ENCODE measurements at places on chromosomes 5 and 9. TPM values are rescaled to one million over a fixed set of nuclear protein-coding genes. Genes with fewer than 3 reads are reported as not detected.
A peak's percentile ranks its signal among the peaks of the same experiment; 100 is the strongest.

- H3K4me3 ChIP-seq: no peak overlapping the region
- H3K36me3 ChIP-seq: no peaks in the 10 kb centered on the region
- DNase-seq: no peak
Observed at GRCh38 chr5:149452665-149453617, 73.8 kb upstream of the IL17B start.

DNA sequence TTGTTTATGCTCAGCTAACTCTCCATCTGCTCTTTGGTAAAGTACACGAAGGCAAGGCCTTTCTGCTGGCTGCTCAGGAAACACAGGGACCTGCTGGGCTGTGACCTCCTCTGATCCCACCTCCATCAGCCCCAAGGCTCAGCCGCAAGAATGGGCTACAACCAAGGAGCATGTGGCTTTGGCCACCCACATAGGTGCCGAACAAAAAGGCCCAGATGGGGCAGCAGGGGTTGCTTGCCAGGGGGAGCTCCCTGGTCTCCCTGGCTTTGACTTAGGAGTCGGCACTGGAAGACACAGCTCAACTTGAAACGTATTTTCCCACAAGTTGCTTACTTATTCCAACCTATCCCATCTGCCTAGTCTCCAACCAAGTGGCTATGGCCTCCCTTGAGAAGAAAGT, 461.1 kb downstream of the ICE1 start:
- no peaks in the 10 kb centered on the region for H3K36me3 ChIP-seq
- no peaks in the 10 kb centered on the region for H3K4me1 ChIP-seq
- no peak overlapping the region for H3K4me3 ChIP-seq
- no peak overlapping the region for H3K27ac ChIP-seq

- H3K27me3 ChIP-seq: peaks cover 11% of the 10 kb centered on the region
- no peak overlapping the region for H3K4me3 ChIP-seq
- H3K4me1 ChIP-seq: no peaks in the 10 kb centered on the region
- no peak overlapping the region for H3K27ac ChIP-seq
- no peaks in the 10 kb centered on the region for H3K36me3 ChIP-seq
- DNase-seq: no peak
Observed at GRCh38 chr9:136623842-136624183, 38.9 kb upstream of the EGFL7 start.

DNA sequence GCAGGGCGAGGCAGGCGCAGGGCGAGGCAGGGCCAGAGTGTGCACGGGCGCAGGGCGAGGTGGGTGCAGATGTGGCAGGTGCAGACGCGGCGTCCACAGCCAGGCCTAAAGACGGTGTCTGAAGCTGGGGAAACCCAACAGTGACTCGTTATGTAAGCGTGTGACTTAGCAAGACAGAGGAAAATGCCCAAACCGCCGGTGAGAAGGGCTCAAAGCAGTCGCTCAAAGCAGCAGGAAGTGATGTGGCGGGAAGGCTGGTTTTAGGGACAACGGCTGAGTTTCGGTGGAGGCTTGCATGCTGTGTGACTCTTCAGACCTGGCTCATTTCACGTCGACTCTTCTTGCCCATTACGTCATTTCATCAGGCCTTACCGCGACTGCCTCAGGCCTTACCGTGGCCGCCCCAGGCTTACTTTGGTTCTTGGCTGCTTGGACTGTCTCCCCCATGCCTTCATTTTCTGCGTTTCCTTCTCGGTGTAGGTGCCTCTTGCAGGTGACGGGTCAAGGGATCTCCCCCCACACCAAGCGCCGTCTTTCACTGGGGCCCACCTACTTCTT, 50.5 kb upstream of the EXOC3 start:
- peak overlapping the region; percentile 93 for H3K27ac ChIP-seq
- DNase-seq: peak; percentile 94
- H3K36me3 ChIP-seq: peaks cover 6% of the 10 kb centered on the region
- H3K27me3 ChIP-seq: no peaks in the 10 kb centered on the region
- H3K4me3 ChIP-seq: peak overlapping the region; percentile 71
- peaks cover 25% of the 10 kb centered on the region for H3K4me1 ChIP-seq

- no peaks in the 10 kb centered on the region for H3K4me1 ChIP-seq
- H3K27ac ChIP-seq: no peak overlapping the region
- H3K36me3 ChIP-seq: no peaks in the 10 kb centered on the region
Observed at GRCh38 chr9:99712214-99712613, 109.5 kb upstream of the NR4A3 start.

DNA sequence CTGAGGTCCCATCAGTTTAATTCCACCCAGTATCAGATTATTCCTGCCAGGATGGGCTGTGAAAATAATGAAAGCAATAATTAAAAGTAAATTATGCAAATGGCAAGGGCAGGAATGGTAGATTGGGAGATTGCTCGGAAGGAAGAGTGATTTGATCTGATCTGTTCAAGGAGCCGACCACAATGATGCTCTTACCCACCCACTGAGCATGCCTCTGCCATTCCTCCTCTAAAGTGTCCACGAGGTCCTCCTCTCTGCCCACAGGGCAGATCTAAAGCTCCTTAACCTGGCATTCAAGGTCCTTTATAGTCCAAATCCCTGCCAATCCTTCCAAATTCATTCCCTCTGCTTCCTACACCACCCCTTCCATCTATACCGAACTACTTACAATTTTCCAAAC, 147.8 kb downstream of the TTLL11 start:
- no peak for DNase-seq
- no peaks in the 10 kb centered on the region for H3K36me3 ChIP-seq
- no peaks in the 10 kb centered on the region for H3K4me1 ChIP-seq
- H3K4me3 ChIP-seq: no peak overlapping the region
- no peaks in the 10 kb centered on the region for H3K27me3 ChIP-seq
- no peak overlapping the region for H3K27ac ChIP-seq

DNA sequence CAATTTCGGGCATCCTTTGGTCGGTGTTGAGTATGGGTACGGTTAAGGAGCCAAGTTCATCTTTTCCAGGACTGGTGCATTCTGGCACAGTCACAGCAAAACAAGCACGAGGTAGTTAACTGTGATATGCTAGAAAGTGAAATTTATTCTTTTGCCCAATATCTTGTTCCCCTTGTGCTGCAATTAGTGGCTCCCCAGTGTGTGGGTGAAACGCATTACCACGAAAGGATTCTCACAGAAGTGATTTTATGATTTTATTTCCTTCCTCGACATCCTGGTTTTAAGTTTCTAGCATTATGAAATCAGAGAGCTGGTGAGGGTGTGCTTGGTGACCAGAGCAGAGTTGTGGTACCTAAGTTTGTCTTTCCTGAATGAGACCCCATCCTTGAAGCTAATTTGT, 1.5 kb downstream of the FRMPD1 start:
- peaks cover 56% of the 10 kb centered on the region for H3K27me3 ChIP-seq
- H3K4me3 ChIP-seq: no peak overlapping the region

DNA sequence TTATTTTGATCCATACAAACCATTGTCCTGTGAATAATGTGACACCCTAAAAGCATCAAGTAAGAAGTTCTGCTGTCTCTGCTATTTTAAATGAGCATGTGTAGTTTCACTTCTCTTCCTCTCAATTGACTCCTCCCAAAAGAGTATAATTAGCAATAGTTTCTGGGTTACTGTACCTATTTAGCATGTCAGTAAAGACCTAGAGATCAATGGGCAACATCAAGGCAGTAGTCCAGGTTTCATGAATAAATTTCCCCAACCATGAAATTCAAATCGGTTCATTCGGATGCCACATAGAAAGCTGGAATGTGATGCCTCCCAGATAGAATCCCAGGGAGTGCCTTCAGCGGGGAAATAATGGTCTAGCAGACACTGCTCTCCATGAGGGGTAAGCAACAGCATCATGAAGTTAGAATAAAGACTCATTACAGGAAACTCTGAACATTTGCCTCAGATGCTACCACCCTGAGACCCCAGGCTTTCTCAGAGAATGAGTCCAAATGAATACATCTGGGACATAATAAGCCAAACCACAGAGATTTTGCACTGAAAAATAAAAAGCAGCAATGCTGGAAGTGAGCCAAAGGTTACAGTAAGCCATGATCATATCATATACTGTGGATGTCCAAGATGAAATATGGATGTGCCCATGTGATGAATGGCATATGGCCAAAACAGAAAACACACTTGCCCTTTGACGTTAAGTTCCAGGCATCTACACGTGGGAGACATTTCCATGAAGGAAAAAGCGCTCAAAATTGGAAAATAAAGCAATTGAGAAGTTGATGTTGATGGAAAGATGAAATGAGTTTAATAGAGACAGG, 1107.0 kb upstream of the SEMA6A start:
- H3K27ac ChIP-seq: no peak overlapping the region
- H3K27me3 ChIP-seq: no peaks in the 10 kb centered on the region

- no peak for DNase-seq
- no peak overlapping the region for H3K27ac ChIP-seq
- H3K27me3 ChIP-seq: no peaks in the 10 kb centered on the region
Observed at GRCh38 chr5:127963931-127964330, 119.6 kb upstream of the SLC12A2 start.

DNA sequence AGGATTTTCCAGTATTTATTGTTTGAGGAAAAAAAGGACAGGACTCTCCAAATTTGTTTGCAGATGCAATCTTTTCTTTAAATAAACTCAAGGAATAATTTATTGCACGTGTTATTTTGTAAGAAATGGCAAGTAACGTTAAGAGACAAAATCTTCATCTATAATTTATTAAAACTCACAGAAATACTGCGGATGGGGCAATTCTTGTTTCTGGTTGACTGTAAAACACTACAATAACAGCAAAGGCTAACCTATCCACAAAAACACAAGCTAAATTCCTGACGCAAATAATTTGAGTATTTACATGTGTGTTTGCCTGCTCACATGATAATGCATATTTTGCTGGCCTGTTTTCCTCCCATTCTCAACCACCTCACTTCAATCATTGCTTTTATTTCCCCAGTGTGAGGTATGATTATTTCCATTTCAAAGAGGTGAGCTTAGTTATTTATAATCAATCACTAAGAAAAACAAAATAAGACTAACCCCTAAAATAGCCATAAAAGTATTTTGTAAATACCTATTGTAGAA, 619.4 kb downstream of the PDE4D start:
- no peak for DNase-seq
- H3K27ac ChIP-seq: no peak overlapping the region
- H3K27me3 ChIP-seq: peaks cover 18% of the 10 kb centered on the region

GRCh38 chr5:77893225-77893860, 117.2 kb upstream of the TBCA start:
- H3K4me3 ChIP-seq: no peak overlapping the region
- peak; percentile 29 for DNase-seq
- no peaks in the 10 kb centered on the region for H3K27me3 ChIP-seq

GRCh38 chr5:9376363-9377117, 169.3 kb downstream of the SEMA5A start:
- no peak overlapping the region for H3K27ac ChIP-seq
- DNase-seq: no peak
- H3K27me3 ChIP-seq: no peaks in the 10 kb centered on the region
- H3K36me3 ChIP-seq: no peaks in the 10 kb centered on the region
- H3K4me1 ChIP-seq: peaks cover under 1% of the 10 kb centered on the region

DNA sequence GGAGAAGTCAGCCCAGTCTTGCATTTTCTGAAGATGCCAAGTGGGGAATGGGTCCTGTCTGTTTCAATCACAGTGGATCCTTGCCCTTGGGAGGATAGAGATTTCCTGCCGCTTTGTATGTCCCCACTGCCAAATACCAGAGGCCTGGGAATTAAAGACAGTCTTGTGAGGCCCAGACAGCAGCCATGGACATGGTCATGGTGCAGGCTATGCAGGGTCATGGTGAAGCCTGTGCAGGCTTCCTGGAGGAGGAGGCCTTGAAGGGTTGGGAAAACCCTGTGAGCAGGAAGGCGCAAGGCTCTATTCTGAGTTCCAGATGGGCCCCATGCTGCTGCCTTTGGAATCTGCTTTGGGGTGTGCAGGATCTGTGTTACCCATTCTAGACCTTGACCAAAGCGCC, 57.3 kb upstream of the PITX1 start:
- H3K36me3 ChIP-seq: no peaks in the 10 kb centered on the region
- H3K27me3 ChIP-seq: peaks cover 20% of the 10 kb centered on the region
- no peak overlapping the region for H3K27ac ChIP-seq
- H3K4me1 ChIP-seq: no peaks in the 10 kb centered on the region
- no peak overlapping the region for H3K4me3 ChIP-seq

DNA sequence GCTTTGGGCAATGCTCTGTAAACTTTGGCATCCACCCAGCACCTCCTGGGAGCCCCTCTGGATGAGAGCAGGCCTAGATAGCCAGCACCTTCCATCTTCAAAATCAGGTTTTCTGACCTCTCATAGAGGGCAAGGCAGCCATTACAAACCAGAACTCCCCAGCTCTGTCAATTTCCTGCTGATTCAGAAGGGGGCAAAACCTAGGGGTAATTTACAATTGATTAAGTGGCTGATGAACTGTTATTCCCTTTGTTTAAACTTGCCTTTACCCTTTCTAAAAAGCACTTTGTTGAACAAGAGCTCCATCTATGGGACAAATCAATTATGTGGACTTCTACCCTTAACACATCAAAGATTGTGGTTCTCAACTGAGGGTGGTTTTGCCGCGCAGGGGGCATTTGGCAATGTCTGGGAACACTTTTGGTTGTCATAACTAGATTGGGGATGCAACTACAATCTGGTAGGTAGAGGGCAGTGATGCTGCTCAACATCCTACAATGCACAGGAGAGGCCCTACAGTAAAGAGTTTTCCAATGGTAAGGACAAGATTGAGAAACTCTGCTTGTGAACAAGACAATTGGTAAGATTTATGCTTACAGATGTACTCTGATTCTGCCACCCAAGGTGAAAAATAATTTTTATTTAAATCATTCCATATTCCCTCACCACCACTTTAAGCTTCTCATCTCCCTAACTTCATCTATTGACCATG, 184.1 kb downstream of the MARCHF11 start:
- no peaks in the 10 kb centered on the region for H3K36me3 ChIP-seq
- no peaks in the 10 kb centered on the region for H3K27me3 ChIP-seq
- H3K4me1 ChIP-seq: no peaks in the 10 kb centered on the region
- no peak for DNase-seq
- no peak overlapping the region for H3K27ac ChIP-seq

GRCh38 chr5:88677943-88678769, 204.8 kb downstream of the MEF2C start:
- peaks cover 71% of the 10 kb centered on the region for H3K27me3 ChIP-seq
- no peak overlapping the region for H3K4me3 ChIP-seq
- H3K4me1 ChIP-seq: peaks cover 24% of the 10 kb centered on the region
- no peak overlapping the region for H3K27ac ChIP-seq
- no peak for DNase-seq

- no peak overlapping the region for H3K27ac ChIP-seq
- no peaks in the 10 kb centered on the region for H3K36me3 ChIP-seq
- no peak overlapping the region for H3K4me3 ChIP-seq
- no peaks in the 10 kb centered on the region for H3K27me3 ChIP-seq
- DNase-seq: no peak
Observed at GRCh38 chr5:51104556-51104955, 278.7 kb upstream of the ISL1 start.

Gene CDKN2B
- 0.05 TPM for total RNA-seq

Gene MAP1B
- 0.78 TPM for total RNA-seq

Gene IL9
- 136 TPM for total RNA-seq

Gene SLC27A6
- not detected for total RNA-seq

Gene PCDHGA9
- total RNA-seq: 0.10 TPM

Gene RPS23
- 2,621 TPM for total RNA-seq

Gene FOXI1
- total RNA-seq: not detected

Gene RELL2
- 17.8 TPM for total RNA-seq

Gene GRXCR2
- total RNA-seq: not detected

All from activated CD4-positive, alpha-beta memory T cell treated with anti-CD3 and anti-CD28 coated beads for 36 hours (primary cell).